ENCODE measurements at places on chromosomes 13 and 19. TPM values are rescaled to one million over a fixed set of nuclear protein-coding genes. Genes with fewer than 3 reads are reported as not detected.

KIR2DL1 gene
- total RNA-seq = not detected

EBI3 gene
- 2.4 TPM for total RNA-seq

ZFP82 gene
- 8.9 TPM for total RNA-seq

LRRC63 gene
- 0.20 TPM for total RNA-seq

ZNF835 gene
- total RNA-seq = 2.0 TPM

LEUTX gene
- not detected for total RNA-seq

ZNF442 gene
- 4.2 TPM for total RNA-seq

CATSPERD gene
- not detected for total RNA-seq

SYNGR4 gene
- not detected for total RNA-seq

SERTM1 gene
- total RNA-seq = not detected

MYADM gene
- 10.1 TPM for total RNA-seq

PPP1R12C gene
- total RNA-seq = 32.4 TPM

MEIOSIN gene
- total RNA-seq = not detected

MYCBP2 gene
- 86.5 TPM for total RNA-seq

PLPP2 gene
- 70.8 TPM for total RNA-seq

SIGLEC14 gene
- not detected for total RNA-seq
